ENCODE measurements at places on chromosomes 6 and 20. TPM values are rescaled to one million over a fixed set of nuclear protein-coding genes. Genes with fewer than 3 reads are reported as not detected.

Gene FBXO5
- total RNA-seq, result 8.5 TPM

Gene TRIM40
- not detected for total RNA-seq

Gene SYNDIG1
- 2.6 TPM for total RNA-seq

Gene LBP
- not detected for total RNA-seq

Gene ZC3H12D
- total RNA-seq, result not detected

Gene ULBP3
- 12.6 TPM for total RNA-seq

Gene PCMT1
- total RNA-seq, result 132 TPM

Gene MAN1A1
- total RNA-seq, result 33.4 TPM

Gene ELMO2
- total RNA-seq, result 51.1 TPM

Gene ARMC2
- 0.97 TPM for total RNA-seq

Gene BPIFB4
- not detected for total RNA-seq

Gene SLC24A3
- not detected for total RNA-seq

Gene MAS1L
- not detected for total RNA-seq

Gene TMEM244
- total RNA-seq, result not detected

Gene OR2H1
- not detected for total RNA-seq

Gene ERMARD
- total RNA-seq, result 15.6 TPM

Gene DPPA5
- total RNA-seq, result not detected

Gene OTOR
- total RNA-seq, result not detected

Gene EFCAB8
- not detected for total RNA-seq

Gene LRRC73
- total RNA-seq, result 1.6 TPM

Gene VARS1
- total RNA-seq, result 47.6 TPM

Gene SMPDL3A
- 13.4 TPM for total RNA-seq

Gene CTNNBL1
- 22.4 TPM for total RNA-seq

Gene PPP1R3G
- total RNA-seq, result 1.5 TPM

Gene SLC22A2
- total RNA-seq, result not detected

Gene SUMO4
- total RNA-seq, result 6.3 TPM

Gene NKAPL
- total RNA-seq, result 0.97 TPM

Gene ID4
- total RNA-seq, result 41.0 TPM

Gene F13A1
- total RNA-seq, result not detected

Gene SRSF12
- under 0.01 TPM for total RNA-seq

Gene PTCRA
- not detected for total RNA-seq

Gene EPPIN
- total RNA-seq, result not detected

Gene ADGRB3
- total RNA-seq, result not detected

Gene ALDH8A1
- total RNA-seq, result not detected

Measured in GM23248 (cell line).